ENCODE measurements at places on chromosomes 2 and 18.
A peak's percentile ranks its signal among the peaks of the same experiment; 100 is the strongest.

- DNase-seq, result no peak
Observed at GRCh38 chr2:68980956-68981355, 6.5 kb downstream of the GKN1 start.

DNA sequence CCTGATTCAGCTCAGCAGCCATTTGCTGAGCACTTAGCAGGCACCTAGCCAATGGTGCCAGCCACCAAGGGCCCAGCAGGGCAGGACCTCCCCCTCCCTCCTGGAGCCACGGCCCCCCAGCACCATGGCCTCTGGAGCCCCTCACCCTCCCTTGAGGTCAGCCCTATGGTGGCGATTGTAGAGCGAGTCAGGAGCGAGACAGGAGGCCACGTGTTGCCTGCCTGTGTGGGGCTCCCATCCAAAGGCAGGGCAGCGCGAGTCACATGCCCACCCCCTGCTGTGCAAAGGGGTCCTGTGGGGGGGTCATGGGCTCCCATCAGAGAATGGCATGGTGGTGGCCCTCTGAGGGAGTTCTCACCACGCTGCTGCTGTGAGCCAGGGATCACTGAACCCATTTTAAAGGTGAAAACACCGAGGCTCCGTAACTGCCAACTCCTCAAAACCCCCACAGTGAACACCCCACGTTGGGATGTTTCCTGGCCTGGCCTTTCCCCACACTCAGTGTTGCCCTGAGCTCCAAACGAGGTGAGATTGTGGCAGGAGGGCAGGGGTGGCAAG is 35.6 kb downstream of the RAMP1 start:
- no peak for DNase-seq

DNA sequence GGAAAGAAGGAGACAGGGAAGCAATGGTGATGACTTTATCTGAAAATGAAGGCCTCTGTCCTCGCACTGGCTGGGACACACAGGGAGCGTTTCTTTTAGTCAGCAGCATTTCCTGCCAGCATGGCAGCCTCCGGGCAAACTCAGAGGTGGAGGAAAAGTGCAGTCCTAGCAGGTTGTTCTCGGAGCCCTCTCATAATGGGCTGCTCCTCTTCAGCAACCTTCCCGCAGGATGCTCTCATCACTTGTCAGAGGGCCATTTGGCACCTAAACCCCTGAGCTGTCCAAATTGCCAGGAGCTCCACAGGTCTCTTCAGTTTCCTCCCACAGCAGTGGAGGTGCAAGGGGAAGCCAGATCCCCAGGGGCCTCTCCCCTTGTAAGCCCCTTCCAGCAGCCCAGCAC is 6.2 kb downstream of the STK39 start:
- DNase-seq, result peak; percentile 35

- no peak for DNase-seq
Observed at GRCh38 chr2:71581026-71581425, 127.7 kb downstream of the DYSF start.

DNA sequence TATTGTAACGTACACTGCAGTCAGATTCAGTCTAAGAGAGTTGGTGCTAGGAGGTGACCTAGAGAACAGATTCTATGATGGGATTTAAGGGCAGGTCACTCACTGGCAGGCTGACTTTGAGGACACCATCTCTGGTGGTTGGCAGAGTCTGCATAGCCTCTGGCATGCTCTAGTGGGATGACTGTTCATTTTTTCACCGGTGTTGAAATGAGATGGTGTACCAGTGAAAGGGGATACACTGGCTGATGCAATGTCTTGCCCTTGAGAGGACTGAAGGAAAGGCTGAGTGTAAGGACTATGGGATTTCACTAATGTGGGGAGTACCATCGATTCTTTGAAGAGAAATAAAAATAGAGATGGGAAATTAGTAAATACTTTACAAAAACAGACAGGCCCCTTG is 186.9 kb upstream of the PIEZO2 start:
- no peak for DNase-seq

DNA sequence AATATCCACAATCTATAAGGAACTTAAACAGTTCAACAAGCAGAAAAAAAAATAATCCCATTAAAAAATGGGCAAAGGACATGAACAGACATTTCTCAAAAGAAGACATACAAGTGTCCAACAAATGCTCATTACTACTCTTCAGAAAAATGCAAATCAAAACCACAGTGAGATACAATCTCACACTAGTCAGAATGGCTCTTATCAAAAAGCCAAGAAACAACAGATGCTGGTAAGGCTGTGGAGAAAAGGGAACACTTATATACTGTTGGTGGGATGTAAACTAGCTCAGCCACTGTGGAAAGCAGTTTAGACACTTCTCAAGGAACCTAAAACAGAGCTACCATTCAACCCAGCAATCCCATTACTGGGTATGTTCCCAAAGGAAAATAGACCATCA is 7.2 kb upstream of the CRYGB start:
- DNase-seq, result no peak

GRCh38 chr2:143901185-143901842 is 618.6 kb downstream of the ZEB2 start:
- no peak for DNase-seq

DNA sequence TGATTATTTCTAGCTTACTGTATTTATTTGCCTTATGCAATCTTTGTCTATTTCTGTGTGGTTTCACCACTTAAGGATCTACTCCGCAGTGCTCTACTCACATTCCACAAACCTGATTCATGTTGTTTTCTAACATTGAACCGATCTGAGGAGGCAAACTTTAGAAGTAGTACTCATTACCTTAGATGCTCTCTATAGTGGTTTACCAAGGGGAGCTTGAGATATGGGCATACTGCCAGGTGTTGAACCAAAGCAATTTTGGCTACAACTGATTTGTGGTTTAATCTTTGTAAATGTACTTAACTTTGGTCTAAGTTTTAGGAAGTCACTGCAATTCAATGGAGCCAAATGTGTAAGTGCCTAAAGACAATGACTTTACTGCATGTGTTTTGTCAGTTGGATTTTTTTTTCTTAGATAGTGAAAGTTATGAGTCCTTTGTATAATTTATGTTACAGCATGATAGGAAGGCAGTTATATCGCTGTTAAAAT is 50.1 kb downstream of the MAP2 start:
- no peak for DNase-seq

DNA sequence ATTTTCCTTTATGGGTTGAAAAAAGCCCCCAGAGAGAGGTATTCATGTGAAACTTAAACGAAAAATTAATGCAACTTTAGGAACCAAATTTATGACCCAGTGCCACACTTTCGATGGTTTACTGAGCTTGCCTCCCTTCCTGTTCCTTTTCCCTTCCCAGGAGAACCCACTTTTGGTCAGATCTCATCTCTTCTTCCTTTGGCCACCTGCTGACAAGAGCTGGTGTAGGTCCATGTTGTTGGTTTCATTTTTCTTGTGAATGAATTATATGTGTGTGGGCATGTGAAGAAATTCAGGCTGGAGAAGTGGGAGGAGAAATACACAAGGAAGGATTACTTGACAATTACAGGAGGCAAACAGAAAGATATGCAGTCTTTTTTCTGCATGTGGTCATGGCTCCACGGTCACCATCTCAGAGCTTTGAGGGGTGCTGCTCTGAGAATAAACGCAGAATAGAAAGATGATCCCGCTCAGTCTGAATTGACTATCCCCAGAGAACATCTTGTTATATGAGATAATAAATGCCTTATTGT is 111.3 kb upstream of the TCF4 start:
- DNase-seq, result no peak

DNA sequence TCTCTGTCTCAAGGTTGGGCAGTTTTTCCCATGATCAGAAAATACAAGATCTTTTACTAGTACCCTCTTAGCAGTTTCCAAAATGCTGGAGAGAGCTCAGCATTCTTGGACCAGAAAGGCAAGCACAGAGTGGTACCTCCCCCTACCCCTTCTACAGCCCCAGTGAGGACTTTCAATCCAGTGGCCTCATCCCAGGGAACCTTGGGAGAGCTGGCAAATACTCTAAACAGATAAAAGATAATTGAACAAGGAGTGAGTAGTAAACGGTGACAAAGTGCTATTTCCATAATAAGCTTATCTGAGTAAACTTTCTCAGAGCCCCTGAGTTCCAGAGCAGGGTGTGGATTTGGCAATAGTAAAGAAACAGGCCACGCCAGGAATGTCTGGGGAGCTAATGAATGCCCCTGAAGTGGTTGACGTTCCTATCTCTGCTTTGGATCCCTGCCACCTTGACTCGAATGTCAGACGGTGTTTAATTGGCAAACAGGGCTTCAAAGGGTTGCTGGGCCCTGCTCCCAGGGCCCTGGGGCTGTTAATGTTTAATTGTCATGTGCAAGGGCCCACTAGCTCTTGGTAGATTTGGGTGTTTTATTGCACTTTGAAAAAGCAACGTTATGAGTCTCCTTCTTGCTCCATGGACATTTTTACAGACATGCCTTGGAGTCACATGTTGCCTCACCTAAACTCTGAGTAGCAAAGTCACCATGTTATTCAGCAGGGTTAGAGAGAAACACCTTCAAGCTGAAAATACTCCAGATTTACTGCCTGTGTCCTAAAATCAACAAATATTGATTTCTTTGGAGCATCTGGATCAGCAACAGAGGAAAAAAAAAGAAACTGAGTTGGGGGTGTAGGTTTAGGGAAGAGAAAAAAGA is 239.9 kb downstream of the CYRIA start:
- no peak for DNase-seq

- DNase-seq, result no peak
Observed at GRCh38 chr18:70284976-70285620, 3.7 kb upstream of the SOCS6 start.

- no peak for DNase-seq
Observed at GRCh38 chr2:38515155-38516074, 87.3 kb downstream of the HNRNPLL start.

DNA sequence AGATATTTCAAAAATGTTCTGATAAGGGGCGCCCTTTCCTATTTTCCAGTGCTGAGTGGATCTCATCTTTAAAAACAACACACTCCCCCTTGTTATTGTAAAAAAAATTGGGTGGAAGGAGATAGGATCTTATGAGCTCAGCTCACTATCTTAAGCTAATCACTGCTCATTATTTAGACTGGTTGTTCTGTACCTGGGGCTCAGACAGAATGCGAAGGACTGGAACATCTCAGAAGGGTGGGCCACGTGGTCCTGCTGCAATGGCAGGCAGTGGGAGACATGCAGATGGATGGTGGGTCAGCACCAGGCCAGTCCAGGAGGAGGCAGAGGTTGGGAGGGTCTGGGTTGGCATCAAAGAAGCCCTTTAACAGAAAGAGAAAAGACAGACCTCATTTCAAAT is 48.3 kb upstream of the GPR155 start:
- no peak for DNase-seq

DNA sequence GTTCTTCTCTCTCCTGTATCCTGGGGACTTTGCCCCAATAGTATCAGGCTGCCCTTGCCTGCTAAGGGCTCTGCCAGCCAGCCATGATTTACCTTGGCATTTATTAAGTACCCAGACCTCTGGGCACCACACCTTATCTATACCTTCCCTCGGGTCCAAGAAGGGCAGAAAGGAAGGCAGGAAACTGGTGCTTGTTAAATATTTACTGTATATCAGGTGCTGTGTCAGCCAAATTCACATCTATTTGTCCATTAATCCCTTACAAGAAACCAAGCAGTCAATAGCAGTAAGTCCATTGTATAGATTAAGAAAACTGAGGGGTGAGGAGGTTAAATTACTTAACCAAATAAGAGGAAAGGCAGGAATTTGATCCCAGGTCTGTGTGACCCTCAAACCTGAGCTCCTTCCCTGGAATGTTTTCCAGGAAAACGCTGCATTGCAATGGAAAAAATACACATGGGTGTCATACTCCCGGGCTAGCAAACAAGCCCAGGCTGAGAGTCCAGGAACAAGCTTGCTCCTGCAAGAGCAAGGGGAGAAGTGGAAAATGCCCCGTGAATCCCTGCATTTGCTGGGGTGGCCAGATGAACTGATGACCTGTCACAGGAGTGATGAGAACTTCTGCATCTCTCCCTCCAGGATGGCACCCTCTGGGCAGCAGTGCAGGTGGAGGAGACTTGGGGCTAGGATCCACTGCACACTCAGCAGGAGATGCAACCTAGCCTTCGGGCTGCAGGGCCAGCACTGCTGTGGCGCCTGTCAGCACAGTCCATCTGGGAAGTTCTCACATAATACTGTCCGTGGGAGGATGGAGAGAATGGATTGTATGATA is 30.4 kb downstream of the CIB4 start:
- no peak for DNase-seq

- no peak for DNase-seq
Observed at GRCh38 chr2:1685957-1686783, 58.1 kb downstream of the PXDN start.

GRCh38 chr2:235638541-235639427 is 144.9 kb downstream of the AGAP1 start:
- DNase-seq, result no peak

DNA sequence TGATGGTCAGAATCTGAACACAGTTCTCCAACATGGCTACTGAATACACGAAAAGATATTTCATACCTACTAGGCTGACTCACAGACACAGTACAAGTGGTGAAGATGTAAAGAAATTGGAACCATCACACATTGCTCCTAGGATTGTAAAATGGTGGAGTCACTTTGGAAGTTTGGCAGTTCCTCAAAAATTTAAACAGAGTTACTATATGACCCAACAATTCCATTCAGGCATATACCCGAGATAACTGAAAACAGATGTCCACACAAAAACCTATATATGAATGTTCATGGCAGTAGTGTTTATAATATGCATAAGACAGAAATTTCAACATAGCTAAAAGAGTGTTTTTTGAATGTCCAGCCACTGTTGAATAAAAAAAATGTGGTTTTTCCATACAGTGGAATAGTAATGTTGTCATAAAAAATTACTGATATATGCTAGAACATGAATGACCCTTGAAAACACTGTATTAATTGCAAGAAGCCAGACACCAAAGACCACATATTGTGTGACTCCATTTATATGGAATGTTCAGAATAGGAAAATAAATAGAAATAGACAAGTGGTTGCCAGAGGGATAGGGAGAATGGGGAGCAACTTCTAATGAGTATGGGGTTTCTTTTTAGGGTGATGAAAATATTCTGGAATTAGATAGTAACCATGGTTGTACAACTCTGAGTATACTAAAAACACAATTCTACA is 10.1 kb downstream of the RMP24 start:
- no peak for DNase-seq

DNA sequence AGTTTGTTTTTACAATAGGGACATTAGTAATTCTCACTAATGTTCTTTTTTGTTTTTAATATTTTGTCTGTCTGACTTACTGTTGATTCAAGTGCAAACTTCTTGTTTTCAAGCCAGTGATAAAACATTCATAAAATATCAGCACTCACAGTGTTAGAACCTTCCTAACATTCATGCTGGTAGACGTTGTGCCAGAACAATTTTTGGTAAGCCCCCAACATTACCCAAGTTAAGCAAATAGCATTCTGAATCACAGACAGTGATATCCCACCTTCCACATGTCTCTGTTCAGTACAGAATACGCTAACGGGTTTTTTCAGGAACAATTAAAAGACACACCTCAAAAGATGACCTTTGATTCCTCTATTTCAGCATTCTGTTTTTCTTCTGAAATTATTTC is 390.3 kb downstream of the ARHGAP15 start:
- DNase-seq, result no peak

DNA sequence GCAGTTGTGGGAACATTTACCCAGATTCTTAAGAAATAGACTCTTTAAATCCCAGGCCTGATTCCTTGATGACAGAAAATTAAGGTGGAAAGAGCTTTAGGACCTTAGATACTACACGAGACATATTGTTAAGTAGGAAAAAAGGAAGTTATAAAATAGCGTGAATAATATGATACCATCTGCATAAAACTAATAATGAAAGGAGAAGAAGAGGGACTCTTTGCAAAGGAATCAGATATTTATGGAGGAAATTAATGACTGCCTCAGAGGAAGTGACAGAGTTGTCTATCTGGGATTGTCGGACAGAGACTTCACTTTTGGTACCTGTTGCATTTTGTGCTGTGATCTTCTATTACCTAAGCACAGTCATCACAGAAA is 20.8 kb downstream of the APCDD1 start:
- no peak for DNase-seq

GRCh38 chr2:127389778-127390435 is 2.1 kb upstream of the MAP3K2 start:
- DNase-seq, result no peak

Data from stimulated activated CD4-positive, alpha-beta T cell treated with anti-CD3 and anti-CD28 coated beads, Interleukin-15, amount 100 ng/mL, for 24 hours (primary cell).